Thoracic aorta (tissue), 2 donors: ENCODE measurements at places on chromosomes 2 and 18. TPM values are rescaled to one million over a fixed set of nuclear protein-coding genes. Genes with fewer than 3 reads are reported as not detected.

Gene MDH1B
- 1.4 TPM for total RNA-seq

DNA sequence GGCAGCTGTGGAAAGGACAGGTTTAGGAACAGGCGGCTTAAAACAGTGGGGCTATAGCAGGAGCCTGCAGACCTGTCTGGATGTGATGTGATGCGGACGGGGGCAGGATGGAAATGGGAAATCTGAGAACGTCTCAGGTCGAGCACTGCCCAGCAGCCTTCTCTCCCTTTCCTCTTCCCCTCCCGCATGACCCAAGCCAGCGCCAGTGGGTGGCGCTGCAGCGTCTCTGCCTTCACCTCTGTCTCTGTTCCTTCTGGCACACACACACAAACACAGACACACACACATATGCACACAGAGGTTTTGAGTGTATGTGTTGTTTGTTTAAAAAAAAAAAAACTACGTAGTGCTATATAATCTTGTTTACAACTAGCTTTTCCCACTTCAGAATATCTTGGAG lies 82.0 kb upstream of the SLC66A3 start:
- H3K36me3 ChIP-seq: no peaks in the 10 kb centered on the region
- DNase-seq: no peak
- H3K4me3 ChIP-seq: no peak overlapping the region
- no peaks in the 10 kb centered on the region for H3K27me3 ChIP-seq
- H3K4me1 ChIP-seq: no peaks in the 10 kb centered on the region
- no peak overlapping the region for H3K27ac ChIP-seq

GRCh38 chr2:163757814-163758213 lies 22.0 kb upstream of the FIGN start:
- H3K4me1 ChIP-seq: peaks cover 8% of the 10 kb centered on the region
- no peaks in the 10 kb centered on the region for H3K27me3 ChIP-seq
- H3K36me3 ChIP-seq: no peaks in the 10 kb centered on the region
- H3K27ac ChIP-seq: no peak overlapping the region

DNA sequence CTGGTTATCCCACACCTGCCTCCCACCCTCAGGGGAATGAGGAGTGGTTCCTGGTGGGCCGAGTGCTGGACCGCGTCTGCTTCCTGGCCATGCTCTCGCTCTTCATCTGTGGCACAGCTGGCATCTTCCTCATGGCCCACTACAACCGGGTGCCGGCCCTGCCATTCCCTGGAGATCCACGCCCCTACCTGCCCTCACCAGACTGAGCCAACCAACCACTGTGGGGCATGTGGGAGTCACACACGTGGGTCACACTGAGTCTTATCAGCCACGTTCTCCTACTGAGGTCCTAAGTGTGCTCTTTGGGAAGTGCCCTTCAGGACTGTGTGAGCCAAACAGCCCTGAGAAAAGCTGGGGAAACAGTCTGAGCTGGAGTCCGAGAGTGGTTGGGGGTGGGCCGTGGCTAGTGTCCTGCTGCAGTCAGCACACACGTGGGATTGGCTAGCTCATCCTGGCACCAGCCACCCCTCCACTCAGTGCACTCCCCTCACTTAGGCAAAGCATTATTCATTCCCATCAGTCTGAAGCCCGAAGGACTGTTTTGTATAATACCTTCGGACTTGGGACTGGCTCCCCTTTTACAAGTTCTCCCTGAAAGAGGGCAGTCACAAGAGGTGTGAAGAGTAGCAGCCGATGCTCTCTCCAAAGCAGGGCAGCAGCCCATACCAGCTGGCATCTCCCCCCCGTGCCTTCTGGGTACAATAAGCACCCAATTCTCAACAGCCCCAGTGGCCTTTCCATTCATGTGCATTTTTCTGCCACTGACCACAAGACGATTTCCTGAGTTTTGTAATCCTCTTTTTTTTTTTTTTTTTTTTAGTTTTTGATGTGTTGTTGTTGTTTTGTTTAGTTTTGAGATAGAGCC lies 4.6 kb downstream of the TIGD1 start:
- no peak overlapping the region for H3K4me3 ChIP-seq
- no peaks in the 10 kb centered on the region for H3K27me3 ChIP-seq
- H3K27ac ChIP-seq: no peak overlapping the region
- no peaks in the 10 kb centered on the region for H3K36me3 ChIP-seq

DNA sequence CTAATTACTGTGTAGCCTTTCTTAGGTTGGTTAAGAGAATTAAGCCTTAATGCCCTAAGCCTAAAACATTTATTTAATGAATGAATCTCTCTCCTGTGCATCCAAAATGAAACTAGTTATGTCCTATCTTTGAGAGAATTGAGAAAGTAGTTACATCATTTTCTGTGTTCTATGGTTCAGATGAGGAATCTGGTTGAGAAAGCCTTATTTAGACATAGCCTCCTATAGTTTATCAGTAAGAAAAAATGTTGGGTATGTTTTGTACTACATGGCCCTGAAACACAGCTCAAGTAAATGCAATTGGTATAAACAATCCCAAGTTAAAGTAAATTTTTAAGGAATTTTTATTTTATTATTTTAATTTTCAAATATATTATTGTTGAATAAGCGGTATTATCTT lies 25.9 kb upstream of the RAMP1 start:
- H3K4me1 ChIP-seq: no peaks in the 10 kb centered on the region
- no peak overlapping the region for H3K27ac ChIP-seq
- no peaks in the 10 kb centered on the region for H3K27me3 ChIP-seq
- no peak overlapping the region for H3K4me3 ChIP-seq
